ENCODE measurements at places on chromosomes 12 and 14. TPM values are rescaled to one million over a fixed set of nuclear protein-coding genes. Genes with fewer than 3 reads are reported as not detected.
A peak's percentile ranks its signal among the peaks of the same experiment; 100 is the strongest.

The TBC1D30 gene
- not detected for total RNA-seq

The CATSPERB gene
- 1.8 TPM for total RNA-seq

The LBHD2 gene
- not detected for total RNA-seq

The MANSC4 gene
- not detected for total RNA-seq

DNA sequence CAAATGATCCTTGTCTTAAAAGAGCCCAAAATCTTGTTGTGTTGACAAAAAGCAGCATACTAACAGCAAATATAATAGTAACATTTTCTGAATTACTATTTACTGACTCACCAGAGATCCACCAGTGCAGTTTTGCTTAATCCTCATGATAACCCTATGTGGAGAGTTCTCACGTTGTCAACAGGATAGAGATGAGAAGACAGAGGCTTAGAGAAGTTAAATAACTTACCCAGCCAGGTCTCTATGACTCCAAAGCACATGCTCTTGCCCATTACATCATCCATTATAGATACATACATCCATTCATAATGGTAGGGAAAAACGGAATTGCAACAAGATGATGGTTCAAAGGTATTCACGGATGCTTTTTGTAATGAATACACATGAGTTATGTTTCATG, 111.9 kb downstream of the PAX9 start:
- H3K36me3 ChIP-seq: no peaks in the 10 kb centered on the region
- H3K27me3 ChIP-seq: no peaks in the 10 kb centered on the region
- no peak for DNase-seq
- H3K4me3 ChIP-seq: no peak overlapping the region

- H3K4me1 ChIP-seq: no peaks in the 10 kb centered on the region
- H3K27me3 ChIP-seq: peaks cover 14% of the 10 kb centered on the region
- DNase-seq: no peak
- no peak overlapping the region for H3K4me3 ChIP-seq
- H3K27ac ChIP-seq: no peak overlapping the region
These were observed 17.8 kb downstream of the FAIM2 start for GRCh38 chr12:49885663-49886461.

GRCh38 chr14:83764656-83765599, 1765.0 kb upstream of the FLRT2 start:
- H3K27ac ChIP-seq: no peak overlapping the region
- no peaks in the 10 kb centered on the region for H3K36me3 ChIP-seq
- H3K27me3 ChIP-seq: no peaks in the 10 kb centered on the region
- no peaks in the 10 kb centered on the region for H3K4me1 ChIP-seq

DNA sequence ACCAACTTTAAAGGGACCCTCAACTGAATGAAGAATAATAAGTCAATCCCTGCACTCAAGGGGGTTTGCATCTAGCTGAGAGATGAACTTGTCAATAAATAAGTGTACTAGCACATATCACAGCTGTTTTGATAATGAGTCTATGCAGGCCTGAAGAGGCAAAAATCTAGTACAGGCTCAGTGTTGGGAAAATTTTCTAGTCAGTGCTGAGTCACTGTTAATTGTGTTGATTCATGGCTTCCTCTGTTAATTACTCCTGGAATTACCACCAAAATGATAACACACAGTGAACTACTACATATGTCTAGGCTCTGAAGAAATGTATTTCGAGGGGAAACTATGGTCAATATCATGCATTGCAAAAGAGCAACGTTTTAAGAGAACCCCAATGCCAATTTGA, 18.9 kb downstream of the SNRPF start:
- H3K36me3 ChIP-seq: peaks cover 3% of the 10 kb centered on the region
- H3K4me3 ChIP-seq: no peak overlapping the region
- H3K27me3 ChIP-seq: no peaks in the 10 kb centered on the region
- DNase-seq: no peak

- H3K4me3 ChIP-seq: no peak overlapping the region
- H3K27me3 ChIP-seq: peaks cover 3% of the 10 kb centered on the region
- H3K4me1 ChIP-seq: no peaks in the 10 kb centered on the region
These were observed 158.0 kb downstream of the EPS8 start for GRCh38 chr12:15631007-15631715.

- H3K27me3 ChIP-seq: peaks cover 2% of the 10 kb centered on the region
- peaks cover 9% of the 10 kb centered on the region for H3K4me1 ChIP-seq
- H3K36me3 ChIP-seq: no peaks in the 10 kb centered on the region
- no peak overlapping the region for H3K27ac ChIP-seq
These were observed 201.4 kb upstream of the EEA1 start for GRCh38 chr12:93130366-93131054.

GRCh38 chr12:105083551-105084105, 630 bp downstream of the ALDH1L2 start:
- peaks cover 40% of the 10 kb centered on the region for H3K27me3 ChIP-seq
- H3K4me3 ChIP-seq: peak overlapping the region; percentile 59
- H3K4me1 ChIP-seq: peaks cover 6% of the 10 kb centered on the region
- H3K36me3 ChIP-seq: no peaks in the 10 kb centered on the region
- no peak overlapping the region for H3K27ac ChIP-seq

- H3K27ac ChIP-seq: no peak overlapping the region
- no peaks in the 10 kb centered on the region for H3K27me3 ChIP-seq
- no peak for DNase-seq
- no peak overlapping the region for H3K4me3 ChIP-seq
- H3K4me1 ChIP-seq: peaks cover 1% of the 10 kb centered on the region
- no peaks in the 10 kb centered on the region for H3K36me3 ChIP-seq
These were observed 26.3 kb downstream of the DAAM1 start for GRCh38 chr14:59214702-59215302.

- no peak for DNase-seq
- H3K27ac ChIP-seq: no peak overlapping the region
- H3K36me3 ChIP-seq: no peaks in the 10 kb centered on the region
- peaks cover 11% of the 10 kb centered on the region for H3K27me3 ChIP-seq
These were observed 119.1 kb upstream of the EGLN3 start for GRCh38 chr14:34069854-34070582.

GRCh38 chr14:87869619-87870583, 123.1 kb downstream of the GALC start:
- H3K4me1 ChIP-seq: no peaks in the 10 kb centered on the region
- H3K4me3 ChIP-seq: no peak overlapping the region
- DNase-seq: no peak

DNA sequence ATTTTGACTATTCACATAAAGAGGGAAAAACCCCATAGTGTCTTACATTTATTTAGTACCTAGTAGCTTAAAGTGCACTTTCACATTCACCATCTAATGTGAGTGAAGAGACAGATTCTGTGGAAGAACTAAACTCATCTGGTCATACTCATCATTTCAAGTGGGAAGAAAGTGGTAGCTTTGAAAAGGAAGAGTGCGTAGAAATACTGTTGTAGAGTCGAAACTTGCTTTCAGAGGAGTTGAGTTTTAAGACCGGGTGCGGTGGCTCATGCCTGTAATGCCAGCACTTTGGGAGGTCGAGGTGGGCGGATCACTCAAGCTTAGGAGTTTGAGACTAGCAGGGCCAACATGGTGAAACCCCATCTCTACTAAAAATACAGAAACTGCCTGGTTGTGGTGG, 222.2 kb downstream of the ERC1 start:
- DNase-seq: no peak
- no peak overlapping the region for H3K4me3 ChIP-seq
- H3K27ac ChIP-seq: no peak overlapping the region

GRCh38 chr14:73491256-73492042, 716 bp downstream of the RIOX1 start:
- H3K27me3 ChIP-seq: peaks cover 12% of the 10 kb centered on the region
- peak overlapping the region; percentile 74 for H3K27ac ChIP-seq
- H3K4me1 ChIP-seq: peaks cover 45% of the 10 kb centered on the region
- peak overlapping the region; percentile 81 for H3K4me3 ChIP-seq

- H3K27me3 ChIP-seq: peaks cover 73% of the 10 kb centered on the region
- H3K36me3 ChIP-seq: peaks cover 7% of the 10 kb centered on the region
- H3K4me3 ChIP-seq: no peak overlapping the region
- no peak for DNase-seq
These were observed 316.4 kb downstream of the DPF3 start for GRCh38 chr14:72577521-72577920.

GRCh38 chr14:51419685-51420084, 179.6 kb downstream of the TMX1 start:
- no peak overlapping the region for H3K4me3 ChIP-seq
- peaks cover 14% of the 10 kb centered on the region for H3K4me1 ChIP-seq
- peak overlapping the region; percentile 72 for H3K27ac ChIP-seq
- peaks cover 11% of the 10 kb centered on the region for H3K36me3 ChIP-seq

Data from activated CD4-positive, alpha-beta memory T cell treated with anti-CD3 and anti-CD28 coated beads, Interleukin-2, amount 10 ng/mL, durations not matched to agents 7 days and 5 days (primary cell).